ENCODE measurements at places on chromosomes 5 and 9. TPM values are rescaled to one million over a fixed set of nuclear protein-coding genes. Genes with fewer than 3 reads are reported as not detected.

Gene GPR151
- total RNA-seq: not detected

Gene PCDHA11
- total RNA-seq: not detected

Gene KCNN2
- total RNA-seq: not detected

Gene DMGDH
- total RNA-seq: 21.4 TPM

Gene TPM2
- total RNA-seq: 7.8 TPM

Gene IDNK
- 10.6 TPM for total RNA-seq

Gene ADAMTS13
- total RNA-seq: 4.7 TPM

All from activated T-cell treated with anti-CD3 and anti-CD28 coated beads, Interleukin-2, amount 50 U/mL, for 72 hours (primary cell).